ENCODE measurements at places on chromosomes 1 and 21.

- DNase-seq: no peak
Observed at GRCh38 chr1:206831650-206832049, 33.8 kb upstream of the IL20 start.

DNA sequence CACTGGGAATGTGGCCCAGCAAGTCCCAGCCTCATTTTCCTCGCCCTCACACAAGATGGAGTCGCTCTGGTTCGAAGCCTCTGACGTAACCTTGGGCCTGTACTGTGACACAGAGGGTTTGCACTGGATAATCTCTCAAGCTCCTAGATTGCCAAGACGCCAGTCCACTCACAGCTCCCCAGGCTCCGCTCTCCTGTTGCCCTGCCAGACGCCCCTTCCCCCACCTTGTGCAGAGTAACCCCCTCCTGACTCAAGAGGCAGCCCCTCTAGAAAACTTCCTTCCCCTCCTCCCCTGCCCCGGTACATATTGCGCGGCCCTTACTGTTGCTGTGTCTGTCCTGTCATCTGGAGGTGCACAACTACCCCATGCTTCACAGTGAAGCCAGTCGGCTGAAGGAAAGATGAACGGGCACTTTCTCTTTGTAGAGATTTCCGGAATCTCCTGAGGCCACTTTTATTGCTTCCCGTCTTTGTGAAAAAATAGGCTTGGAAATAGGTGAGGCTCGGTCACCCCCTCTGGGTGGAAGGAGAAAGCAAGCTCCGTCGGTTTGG is 981 bp upstream of the KIAA1614 start:
- DNase-seq: no peak

- peak; percentile 74 for DNase-seq
Observed at GRCh38 chr1:228837817-228838716, 102.8 kb downstream of the RHOU start.

DNA sequence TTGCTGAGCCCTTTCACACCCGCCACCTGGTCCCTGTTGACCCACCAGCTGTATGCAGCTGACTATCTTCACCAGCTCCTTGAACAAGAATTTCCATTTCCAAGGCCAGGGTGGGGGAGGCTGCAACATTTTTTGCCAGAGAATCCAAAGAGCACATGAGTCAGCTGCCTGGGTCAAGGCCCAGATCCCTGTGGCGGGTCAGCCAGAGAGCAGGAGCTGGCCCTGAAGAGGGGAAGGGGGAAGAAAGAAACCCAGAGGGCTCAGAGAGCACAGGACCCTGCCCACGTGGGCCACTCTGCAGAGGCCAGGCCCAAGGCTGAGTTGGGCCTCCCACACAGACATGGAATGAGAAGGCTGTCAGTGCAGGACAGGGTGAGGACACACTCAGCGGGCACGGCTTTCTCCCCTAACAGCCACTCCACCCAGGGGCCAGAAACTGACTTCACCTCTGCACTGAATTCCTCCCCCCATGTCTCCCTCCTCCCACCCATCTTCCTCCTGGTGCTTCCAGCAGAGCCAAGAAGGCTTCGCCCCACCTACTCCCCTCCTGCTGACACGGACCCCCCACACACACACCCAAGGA is 28.9 kb downstream of the S100A6 start:
- DNase-seq: no peak

DNA sequence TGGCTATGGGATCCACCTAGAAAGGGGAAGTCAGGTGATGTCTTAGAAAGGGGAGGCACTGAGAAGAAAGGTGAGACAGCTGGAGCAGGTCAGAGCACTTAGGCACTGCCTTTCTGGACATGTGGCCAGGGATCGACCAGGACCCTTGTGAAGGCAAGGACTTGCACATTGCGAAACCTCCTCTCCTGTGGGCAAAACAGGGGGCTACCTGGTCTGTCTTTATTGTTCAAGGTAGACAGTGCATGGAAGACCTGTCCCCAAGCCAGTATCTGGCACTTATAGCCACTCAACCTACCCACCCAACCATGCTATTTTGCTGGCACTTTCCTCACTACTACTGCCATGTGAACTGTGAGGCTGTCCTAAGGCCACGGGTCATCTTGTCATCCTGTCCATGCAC is 67.2 kb downstream of the NAV1 start:
- no peak for DNase-seq

- no peak for DNase-seq
Observed at GRCh38 chr1:1087351-1088028, 13.4 kb upstream of the RNF223 start.

GRCh38 chr1:244712669-244713068 is 59.7 kb downstream of the DESI2 start:
- DNase-seq: no peak

- DNase-seq: peak; percentile 87
Observed at GRCh38 chr1:35505911-35506798, 51.0 kb downstream of the KIAA0319L start.

- no peak for DNase-seq
Observed at GRCh38 chr21:28769683-28770082, 223.0 kb downstream of the LTN1 start.
